ENCODE measurements at places on chromosomes 6 and 20.

DNA sequence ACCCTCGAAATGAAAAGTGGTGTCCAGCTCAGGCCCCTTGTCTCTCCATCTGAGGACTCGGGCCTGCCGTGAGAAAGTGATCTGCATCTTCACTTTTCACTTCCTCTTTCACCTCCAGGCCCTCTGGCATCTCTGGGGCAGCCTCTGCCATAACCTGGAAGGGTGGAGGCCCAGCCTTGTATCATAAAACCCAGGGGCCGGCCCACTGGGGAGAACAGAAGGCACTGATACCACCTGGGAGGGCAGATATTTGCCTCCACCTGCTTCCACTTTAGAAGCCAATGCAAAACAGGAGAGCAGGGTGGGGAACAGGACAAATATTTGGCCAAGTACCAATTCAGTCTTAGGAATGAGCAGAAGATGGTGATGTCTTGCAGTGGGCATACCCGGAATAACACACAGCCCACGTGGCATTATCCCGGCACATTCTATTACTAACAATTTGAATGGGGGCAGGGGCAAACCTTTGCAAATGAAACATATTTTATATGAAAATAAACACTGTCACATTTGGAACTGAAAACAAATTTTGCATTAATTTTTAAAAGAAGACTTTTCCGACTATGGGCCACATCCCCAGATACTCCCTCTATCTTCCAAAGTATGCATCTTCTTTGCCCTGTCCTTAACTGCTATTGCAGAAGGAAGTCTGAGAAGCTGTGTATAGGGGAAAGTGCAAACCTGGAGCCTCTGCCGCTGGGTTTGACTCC is 69.2 kb upstream of the TBC1D7 start:
- no peak for DNase-seq

DNA sequence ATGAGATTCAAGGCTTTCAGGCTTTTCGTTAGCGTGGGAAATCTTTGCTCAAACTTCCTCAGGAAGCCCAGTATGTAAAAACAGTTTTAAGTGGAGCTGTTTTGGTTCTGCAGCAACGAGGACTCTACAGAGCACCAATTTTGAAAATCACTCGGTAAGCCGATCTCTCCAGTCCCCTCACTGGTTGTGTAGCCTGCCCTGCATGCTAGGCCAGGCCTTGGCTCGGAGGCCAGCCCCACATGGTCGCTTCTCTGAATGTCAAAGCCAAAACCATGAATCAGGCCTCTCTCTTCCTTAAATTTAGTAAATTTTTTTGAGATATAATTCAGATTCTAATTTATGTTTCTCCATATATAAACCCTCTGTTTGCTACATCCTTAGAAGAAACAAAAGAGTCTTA is 108.0 kb downstream of the CHD6 start:
- no peak for DNase-seq

DNA sequence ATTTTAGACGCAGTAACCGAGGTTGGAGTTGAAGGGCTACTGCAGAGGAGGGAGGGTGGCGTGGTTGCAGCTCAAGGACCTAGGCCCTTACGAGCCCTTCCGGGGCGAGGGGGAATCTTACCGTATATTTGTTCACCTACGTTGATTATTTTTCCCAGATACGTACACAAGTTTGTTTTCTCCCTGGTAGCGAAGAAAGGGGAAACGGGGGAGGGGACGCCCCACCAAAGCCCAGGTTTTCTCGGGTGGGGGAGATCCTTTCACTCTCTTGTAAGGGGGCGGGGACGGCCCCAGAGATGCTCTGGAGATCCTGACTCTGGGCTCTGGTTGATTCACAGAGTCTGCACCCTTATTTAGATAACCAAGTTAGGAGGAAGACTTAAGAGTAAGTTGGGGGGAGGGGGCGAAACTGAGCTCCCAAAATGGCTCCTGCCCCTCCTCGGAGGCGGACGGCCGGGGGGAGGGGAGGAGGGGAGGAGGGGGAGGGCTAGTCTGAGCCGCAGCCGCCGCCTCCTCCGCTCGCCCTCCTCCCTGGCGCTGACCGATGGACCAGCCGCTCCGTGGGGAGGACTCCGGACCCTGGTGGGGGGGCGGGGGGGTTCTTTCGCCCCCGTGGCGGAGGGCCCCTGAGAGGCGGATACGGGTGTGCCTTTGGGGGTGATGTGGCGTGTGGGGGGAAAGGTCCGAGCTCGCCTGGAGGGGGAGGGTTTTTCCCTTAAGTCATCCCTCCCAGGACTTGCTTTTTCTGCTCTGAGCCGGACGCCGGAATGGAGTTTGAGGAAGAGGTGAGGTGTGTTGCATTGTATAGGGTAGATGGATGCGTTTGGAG is 2.2 kb downstream of the BRD2 start:
- peak; percentile 90 for DNase-seq

GRCh38 chr20:21063276-21063675 is 42.9 kb downstream of the LINC00237 start:
- DNase-seq, result no peak

- no peak for DNase-seq
Observed at GRCh38 chr6:110523451-110524021, 47.1 kb upstream of the SLC22A16 start.

DNA sequence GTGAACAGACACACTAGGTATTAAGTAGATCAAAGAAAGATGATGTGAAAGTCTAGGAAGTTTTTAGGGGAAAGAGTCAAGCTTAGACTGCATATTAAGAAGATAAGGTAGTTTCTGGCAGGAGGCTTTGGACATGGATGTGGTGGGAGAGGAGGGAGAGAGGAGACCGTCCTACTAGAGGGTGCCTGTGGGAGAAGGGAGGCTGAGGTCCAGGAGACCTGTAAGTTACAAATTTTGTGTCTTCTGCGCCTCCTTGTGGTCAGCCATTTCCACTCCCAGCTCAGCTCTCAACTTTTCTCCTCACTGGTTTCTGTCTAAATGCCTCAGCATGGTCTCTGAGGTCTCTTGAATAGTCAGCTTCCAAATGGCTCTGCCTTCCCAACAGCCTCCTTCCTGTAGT is 193.5 kb downstream of the UNC5CL start:
- DNase-seq, result peak; percentile 34

GRCh38 chr20:25053255-25054031 is 4.5 kb downstream of the ACSS1 start:
- DNase-seq, result peak; percentile 17

Data from amniotic epithelial cell (primary cell).